ENCODE measurements at places on chromosomes 6 and 20.
A peak's percentile ranks its signal among the peaks of the same experiment; 100 is the strongest.

GRCh38 chr6:36200998-36201596 is 4.6 kb downstream of the BRPF3 start:
- DNase-seq, result no peak

GRCh38 chr6:3744901-3745470 is 6.5 kb downstream of the PXDC1 start:
- no peak for DNase-seq

- DNase-seq, result no peak
These were observed 206.5 kb upstream of the RREB1 start for GRCh38 chr6:6901205-6901719.

- DNase-seq, result no peak
These were observed 226.3 kb upstream of the RGS17 start for GRCh38 chr6:153357391-153357790.

DNA sequence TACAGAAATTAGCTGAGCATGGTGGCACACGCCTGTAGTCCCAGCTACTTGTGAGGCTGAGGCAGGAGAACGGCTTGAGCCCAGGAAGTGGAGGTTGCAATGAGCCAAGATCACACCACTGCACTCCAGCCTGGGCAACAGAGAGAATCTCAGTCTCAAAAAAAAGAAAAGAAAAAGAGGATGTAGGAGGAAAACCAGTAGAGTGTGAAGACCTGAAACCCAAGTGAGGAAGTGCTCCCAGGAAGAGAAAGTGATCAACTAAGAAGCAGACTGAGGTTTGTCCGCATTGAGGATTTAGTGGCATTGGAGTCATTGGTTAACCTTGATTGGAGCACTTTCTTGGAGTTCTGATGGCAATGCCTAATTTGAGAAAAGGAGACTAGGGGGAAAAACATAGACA is 20.6 kb upstream of the TASP1 start:
- DNase-seq, result no peak

GRCh38 chr6:84280030-84280429 is 52.6 kb upstream of the CEP162 start:
- DNase-seq, result no peak

DNA sequence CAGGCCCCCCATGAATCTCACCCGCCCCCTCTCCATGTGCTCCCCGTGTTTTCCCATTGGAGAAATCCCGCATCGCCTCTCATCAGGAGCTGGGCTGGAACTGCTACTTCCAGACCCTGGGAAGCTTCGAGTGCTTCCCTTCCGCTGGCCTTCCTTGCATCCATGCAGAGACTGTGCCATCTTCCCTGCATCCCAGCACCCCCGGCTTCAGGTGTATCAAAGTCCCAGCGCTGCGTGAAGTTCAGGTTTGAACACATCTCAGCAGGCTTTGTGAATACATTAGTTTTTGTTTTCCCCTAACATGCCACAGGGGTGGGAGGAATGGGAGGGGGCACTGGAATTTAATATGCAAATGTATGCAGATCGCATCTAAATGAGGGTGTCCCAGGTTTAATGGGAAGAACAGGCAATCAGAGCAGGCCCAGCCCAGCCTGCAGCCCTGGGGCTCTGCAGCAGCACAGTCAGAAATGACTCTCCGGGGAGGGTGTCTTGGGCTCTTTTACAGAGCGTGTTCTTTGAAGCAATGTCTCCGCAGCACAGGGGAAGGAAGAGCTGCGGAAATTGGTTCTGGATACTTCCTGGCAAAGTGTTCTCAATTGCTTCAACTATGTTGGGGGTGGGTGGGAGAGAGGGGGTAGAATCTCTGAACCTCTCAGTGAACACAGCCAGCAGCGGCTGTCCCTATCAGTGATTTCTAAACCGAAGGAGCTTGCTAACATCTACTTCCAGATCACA is 8.3 kb upstream of the MMP9 start:
- DNase-seq, result no peak

DNA sequence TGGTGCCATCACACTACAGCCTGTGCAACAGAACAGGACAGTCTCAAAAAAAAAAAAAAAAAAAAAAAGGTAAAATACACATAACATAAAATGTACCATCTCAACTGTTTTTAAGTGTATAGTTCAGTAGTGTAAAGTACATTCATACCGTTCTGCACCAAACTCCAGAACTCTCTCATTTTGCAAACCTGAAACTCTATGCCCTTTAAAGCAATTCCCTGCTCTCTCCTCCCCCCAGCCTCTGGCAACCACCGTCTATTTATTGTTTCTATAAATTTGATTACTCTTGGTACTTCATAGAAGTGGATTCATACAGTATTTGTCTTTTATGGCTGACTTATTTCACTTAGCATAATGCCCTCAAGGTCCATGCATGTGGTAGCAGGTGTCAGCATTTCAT is 12.9 kb downstream of the RIPOR2 start:
- no peak for DNase-seq

DNA sequence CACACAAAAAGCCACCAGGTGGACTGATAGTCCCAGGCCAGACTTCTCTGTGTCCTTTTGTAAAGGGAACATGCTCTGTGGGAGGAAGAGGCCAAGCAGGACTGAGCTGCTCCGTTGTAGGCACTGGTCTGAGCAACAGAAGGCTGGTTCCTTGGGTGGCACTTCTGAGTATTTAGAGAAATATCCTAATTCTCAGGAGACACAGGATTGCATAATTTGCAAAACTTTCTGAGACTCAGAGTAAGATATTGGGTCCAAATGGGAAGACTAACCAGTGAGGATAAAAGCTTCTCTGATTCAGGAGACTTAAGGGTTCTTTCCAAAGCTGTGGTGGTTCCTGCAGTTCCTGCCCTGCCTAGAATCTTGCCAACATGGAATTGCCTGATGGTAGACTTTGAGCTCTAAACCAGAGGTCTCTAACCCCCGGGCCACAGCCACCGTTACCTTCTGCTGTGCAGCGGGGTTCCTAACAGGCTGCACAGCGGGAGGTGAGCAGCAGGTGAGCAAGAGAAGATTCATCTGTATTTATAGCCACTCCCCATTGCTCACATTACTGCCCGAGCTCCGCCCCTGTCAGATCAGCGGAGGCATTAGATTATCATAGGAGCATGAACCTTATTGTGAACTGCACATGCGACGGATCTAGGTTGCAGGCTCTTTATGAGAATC is 107.0 kb downstream of the OLIG3 start:
- no peak for DNase-seq

- DNase-seq, result no peak
These were observed 592.5 kb upstream of the GJE1 start for GRCh38 chr6:141540207-141540606.

GRCh38 chr6:154219250-154219649 is 137.4 kb downstream of the IPCEF1 start:
- DNase-seq, result no peak

DNA sequence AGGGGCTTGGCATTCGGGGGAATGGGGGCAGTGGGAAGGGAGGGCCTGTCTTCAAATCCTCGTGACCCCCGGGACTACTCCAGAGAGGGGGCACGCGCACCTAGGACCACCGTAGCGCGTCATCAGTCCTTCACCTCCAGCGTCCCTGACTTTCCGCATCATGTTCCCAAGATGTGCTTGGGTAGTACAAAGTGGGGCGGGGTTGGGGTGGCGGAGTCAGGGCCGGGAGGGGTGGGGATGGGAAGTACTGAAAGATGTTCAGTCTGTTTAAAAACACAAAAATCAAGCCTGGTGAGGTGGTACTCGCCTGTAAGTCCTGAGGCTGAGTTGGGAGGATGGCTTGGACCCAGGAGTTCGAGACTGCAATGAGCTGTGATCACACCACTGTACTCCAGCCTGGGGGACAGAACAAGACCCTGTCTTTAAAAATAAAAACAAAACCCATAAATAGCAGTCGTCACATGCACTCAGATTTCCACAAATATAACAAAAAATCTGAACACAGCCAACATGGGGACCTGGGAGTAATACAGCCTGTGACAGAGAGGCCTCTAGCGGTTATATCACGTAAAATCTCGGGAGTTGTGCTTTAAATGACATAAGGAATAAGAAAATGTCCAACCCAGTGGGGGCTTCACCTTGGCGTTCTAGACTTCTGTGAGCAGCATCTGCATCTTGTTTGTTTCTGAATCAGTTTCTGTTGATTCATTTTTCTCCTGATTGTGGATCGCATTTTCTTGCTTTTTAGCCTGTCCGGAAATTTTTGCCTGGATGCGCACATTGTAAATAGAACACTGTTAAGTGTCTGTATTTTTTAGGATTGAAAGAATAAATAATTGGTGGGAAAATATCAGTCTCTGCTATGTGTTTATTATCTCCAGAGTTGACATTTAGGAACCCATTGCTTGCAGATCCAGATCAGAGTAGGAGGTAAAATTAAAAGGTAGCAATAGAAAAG is 698 bp upstream of the LRP11 start:
- DNase-seq, result peak; percentile 89

DNA sequence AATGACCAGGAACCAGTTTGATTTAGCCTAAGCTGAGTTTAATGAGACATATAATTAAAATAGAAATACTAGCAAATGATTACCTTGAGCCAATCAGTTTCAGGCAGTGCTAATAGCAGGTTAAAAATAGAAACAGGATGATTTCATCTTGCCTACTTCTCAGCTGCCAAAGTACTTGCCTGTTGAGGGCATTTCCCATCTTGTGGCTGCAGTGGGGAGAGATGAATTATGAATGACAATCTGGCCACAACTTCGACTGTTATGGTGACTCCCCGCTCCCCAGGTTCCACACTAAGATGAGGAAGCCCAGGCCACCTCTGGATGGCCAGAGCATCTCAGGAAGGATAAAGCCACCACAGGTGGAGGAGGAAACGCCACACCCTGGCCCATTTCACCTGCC is 31.3 kb downstream of the MBOAT1 start:
- peak; percentile 68 for DNase-seq

DNA sequence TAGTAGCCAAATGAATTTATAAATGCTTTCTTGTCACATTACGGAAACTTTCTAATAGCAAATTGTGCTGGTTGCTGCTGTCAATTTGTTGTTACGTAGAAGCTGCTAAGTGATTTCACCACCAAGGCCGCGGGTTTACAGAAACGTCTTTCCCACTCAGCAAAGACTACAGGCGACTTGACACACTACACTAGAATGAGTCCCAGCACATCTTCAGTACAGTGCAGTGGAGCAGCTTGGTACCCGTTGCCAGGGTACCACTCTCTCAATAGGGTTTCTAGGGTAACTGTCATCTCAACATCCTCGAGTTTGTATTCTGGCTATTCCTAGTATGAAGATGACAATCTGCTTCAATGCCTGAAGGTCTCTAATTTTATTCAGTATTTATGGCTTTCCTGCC is 22.7 kb upstream of the ZDHHC14 start:
- no peak for DNase-seq

DNA sequence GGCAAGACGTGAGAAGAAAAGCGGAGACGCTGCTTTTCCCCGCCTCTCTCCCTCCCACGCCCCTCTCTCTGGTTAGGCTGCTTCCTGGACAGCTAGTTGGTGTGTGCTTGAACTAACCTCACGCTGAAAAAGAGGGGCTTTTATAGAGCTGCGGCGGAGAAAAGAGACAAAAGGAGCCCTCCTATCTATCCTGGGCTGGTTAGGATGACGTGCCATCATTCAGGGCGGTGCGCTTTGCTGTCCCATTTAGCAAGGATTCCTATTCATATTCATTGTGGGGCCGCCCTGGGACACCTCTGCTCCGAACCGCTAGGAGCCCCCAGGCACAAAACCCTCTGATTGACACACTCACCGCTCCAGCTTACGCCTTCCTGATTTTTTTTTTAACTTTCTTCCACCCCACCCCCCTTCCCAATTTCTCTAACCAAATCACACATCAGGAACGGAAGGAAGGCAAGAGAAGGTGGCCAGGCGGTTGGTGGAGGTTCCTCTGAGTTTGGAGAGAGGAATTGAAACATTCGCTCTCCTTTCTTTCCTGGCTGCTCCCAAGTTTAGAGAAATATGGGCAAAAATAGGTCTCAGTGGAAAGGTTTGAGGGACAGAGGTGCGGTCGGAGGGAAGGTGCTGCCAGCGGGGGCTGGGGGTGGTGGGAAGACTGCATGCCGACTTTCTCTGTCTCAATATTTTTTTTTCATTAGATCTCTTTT is at the start of gene OLIG3:
Gene OLIG3 (minus strand): TSS at position 114 of the 707 bp plus-strand sequence. CDS start 224 bp downstream, outside the sequence.
- no peak for DNase-seq

GRCh38 chr6:98636941-98637340 is 197.4 kb upstream of the POU3F2 start:
- DNase-seq, result no peak

DNA sequence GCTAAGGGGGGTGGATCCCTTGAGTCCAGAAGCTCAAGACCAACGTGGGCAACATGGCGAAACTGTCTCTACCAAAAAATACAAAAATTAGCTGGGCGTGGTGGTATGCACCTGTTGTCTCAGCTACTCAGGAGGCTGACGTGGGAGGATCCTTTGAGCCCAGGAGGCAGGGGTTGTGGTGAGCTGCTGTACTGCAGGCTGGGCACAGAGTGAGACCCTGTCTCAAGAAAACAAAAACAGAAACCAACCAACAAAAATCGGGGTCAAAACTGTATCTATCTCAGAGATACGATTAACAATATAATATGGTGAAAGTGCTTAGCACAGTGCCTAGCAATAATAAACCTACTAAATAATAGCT is 20.7 kb upstream of the BCAS1 start:
- DNase-seq, result no peak

GRCh38 chr6:55916188-55916587 is 40.8 kb upstream of the BMP5 start:
- no peak for DNase-seq

DNA sequence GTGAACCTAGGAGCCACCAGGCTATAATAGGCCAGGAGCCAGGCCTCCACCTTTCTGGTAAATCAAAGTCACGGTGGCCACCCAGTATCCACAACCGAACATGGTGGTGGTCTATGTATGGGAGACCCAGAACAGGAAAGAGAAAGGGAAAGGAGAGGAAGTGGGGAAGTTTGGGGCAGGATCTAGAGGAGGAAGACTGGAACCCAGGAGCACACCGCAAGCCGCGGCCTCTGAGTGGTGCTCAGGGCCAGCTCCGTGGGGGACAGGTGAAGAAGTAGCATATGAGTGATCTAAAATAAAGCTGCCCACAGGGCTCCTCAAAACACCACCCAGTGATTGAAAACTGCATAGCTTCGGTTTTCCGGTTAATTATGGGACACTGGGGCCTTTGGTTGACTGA is 214.8 kb downstream of the ZDHHC14 start:
- no peak for DNase-seq

DNA sequence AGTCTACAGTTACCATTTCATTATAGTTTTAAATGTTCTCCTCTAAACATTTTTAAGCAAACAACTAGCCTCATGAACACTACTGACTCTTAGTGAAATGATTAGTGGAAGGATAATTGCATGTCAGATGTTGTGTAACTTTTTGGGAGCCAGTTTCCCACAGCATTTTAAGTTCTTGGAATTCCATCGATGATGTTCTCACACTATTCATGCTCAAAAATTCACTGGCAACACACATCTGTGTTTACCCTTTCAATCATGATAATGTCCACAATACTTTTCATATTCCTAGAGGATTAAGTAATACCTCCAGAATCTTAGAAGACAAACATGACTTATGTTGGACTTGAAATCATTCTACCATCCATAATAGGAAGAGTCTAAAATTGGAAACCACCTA is 678.1 kb upstream of the ID4 start:
- no peak for DNase-seq

GRCh38 chr6:71324194-71324785 is 35.7 kb downstream of the OGFRL1 start:
- DNase-seq, result peak; percentile 4

All from hematopoietic multipotent progenitor cell treated with erythropoietin and hydrocortisone succinate and interleukin-3 and kit ligand, for 4 days (in vitro differentiated cells).